SK-MEL-5 (cell line): ENCODE measurements at places on chromosomes 1 and 21.

- DNase-seq = no peak
Observed at GRCh38 chr1:6866825-6867224, 81.6 kb downstream of the CAMTA1 start.

GRCh38 chr1:205495237-205495823 is 9.1 kb upstream of the CDK18 start:
- no peak for DNase-seq

GRCh38 chr1:153771841-153772593 is 3.2 kb upstream of the SLC27A3 start:
- DNase-seq = peak; percentile 60

DNA sequence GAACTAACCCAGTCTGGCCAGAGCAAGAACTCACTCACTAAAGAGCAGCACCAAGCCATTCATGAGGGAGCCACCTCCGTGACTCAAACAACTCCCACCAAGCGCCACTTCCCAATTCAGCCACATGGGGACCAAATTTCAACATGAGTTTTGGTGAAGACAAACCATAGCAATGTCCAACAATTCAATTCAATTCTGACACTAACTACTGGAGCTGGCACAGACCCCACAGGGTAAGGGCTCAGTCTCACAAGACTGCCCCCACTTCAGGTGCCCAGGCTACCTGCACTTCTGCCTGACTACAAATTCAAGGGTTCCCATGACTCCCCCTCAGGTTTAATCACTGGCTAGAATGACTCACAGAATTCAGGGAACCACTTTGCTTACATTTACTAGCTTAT is 48.8 kb upstream of the RAP1A start:
- peak; percentile 45 for DNase-seq

DNA sequence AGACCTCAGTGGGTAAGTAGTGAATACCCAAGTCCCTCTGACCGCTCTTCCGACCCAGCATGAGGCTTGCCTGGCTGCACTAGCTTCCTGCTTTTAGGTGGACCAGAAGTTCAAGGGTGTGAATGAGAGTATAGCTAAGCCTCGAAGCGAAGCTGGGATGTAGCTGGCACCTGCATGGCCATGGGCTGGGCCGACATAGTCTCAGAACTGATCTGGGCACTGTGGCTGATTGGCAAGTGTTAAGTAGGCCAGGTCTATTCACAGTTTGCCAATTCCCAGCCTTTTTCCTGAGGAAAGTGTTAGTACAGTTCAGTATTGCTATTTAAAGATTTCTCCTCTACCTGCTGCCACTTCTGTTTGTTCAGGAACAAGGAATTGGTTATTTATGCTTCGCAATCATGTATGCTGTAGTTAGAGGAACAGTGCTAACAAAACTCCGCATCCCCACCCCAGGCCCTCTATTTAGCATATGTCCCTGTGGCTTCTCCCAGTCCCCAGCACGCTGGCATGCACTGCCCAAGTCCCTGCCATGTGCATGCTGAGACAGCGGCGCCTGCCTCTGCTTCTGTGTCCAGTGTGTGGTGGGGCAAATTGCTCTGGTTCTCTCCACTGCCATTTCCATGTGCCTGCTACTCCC is 16.3 kb downstream of the SPATA46 start:
- DNase-seq = no peak

- no peak for DNase-seq
Observed at GRCh38 chr21:41363370-41364270, 1.8 kb downstream of the MX2 start.

DNA sequence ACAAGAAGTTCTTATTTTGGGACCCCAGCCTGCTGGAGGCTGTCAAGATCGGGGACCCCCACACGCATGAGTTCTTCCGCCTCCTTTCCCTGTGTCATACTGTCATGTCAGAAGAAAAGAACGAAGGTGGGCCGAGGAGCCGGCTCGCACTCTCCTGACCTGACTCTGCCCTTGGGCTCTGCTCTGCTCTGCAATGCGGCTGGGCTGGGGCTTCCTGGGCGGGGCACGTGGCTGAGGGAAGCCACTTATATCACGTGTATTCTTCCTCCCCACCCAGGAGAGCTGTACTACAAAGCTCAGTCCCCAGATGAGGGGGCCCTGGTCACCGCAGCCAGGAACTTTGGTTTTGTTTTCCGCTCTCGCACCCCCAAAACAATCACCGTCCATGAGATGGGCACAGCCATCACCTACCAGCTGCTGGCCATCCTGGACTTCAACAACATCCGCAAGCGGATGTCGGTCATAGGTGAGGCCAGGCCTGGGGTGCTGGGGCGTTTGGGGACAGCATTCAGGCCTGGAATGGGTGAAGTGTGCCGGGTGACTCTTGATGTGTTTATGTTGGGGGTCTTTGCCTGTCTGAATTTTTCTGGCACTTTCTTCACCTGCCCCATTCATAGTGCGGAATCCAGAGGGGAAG is 17.6 kb downstream of the ATP8B2 start:
- DNase-seq = no peak

GRCh38 chr1:6603238-6603914 is 707 bp upstream of the KLHL21 start:
- peak; percentile 98 for DNase-seq

DNA sequence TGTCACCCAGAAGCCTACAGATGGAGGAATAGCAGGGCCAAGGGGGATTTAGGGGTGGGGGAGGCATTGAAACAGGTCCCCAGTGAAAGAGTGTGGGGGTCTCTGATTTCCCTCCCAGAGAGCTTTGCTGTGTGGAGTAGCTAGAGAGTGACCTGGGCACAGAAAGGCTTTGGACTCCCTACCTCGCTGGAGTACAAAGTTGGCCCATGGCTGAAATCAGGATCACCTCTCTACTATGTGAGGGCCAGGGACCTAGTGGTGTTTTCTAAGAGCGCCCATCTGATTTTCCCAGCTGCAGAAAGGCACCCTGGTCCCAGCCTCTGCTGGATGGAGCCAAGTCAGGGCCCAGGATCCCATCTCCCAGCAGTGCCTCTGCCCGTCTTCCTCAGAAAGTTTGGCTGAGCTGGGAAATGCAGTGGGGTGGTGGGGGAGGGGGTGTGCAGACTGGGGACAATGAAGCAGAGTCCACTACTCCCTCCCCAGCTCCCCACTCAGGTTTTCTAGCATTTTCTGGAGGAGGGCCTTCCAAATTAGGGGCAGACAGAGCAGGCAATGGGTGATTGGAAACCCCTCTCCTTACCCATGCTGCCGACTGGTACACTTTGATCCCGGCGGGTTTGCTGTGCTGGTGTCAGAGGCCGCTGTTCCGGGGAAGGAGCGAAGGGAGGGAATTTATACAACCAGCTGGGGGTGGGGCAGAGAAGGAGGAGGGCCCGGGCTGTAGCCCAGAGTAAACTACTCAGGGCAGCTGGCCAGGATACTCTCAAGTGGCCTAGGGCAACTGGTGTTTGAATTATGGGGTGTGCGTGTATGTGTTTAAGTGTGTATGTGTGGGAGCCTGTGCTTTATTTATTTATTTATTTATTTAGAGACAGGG is at the start of gene SELENBP1:
SELENBP1 (minus strand) TSS at position 648 of the 877 bp plus-strand sequence; CDS start at position 584, 64 bp downstream.
- DNase-seq = no peak

DNA sequence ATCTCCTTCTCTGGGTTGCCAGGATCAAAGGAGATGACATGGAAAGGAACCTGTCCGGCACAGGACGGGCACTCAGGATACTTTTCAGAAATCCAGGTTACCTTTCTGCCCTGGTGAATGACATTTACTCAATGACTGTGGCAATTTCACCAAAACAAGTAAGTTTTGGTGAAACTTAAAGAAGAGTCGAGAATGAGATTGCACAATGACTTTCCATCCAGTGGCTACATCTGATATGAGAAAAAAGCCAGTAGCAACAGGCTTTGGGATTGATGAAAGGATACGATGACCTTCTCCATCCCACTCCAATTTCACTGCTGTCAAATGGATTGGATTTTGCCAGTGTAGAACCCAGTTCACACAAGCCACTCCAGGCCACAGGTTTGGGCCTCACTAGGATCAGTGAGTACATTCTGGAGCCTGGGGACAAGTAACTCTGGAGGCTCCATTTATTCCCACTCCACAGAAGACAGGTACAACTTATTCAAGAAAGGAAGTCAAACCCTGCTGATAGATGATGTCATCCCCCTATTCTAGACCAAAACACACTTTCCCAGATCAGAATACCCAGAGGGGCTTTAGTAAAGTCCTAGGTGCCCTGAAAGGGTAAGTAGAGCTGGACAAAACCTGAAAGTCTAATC is 63.3 kb downstream of the PLPP3 start:
- DNase-seq = no peak
